ENCODE measurements at places on chromosomes 7 and 10.

GRCh38 chr10:89466599-89467035 lies 52.2 kb downstream of the IFIT5 start:
- no peak for DNase-seq

DNA sequence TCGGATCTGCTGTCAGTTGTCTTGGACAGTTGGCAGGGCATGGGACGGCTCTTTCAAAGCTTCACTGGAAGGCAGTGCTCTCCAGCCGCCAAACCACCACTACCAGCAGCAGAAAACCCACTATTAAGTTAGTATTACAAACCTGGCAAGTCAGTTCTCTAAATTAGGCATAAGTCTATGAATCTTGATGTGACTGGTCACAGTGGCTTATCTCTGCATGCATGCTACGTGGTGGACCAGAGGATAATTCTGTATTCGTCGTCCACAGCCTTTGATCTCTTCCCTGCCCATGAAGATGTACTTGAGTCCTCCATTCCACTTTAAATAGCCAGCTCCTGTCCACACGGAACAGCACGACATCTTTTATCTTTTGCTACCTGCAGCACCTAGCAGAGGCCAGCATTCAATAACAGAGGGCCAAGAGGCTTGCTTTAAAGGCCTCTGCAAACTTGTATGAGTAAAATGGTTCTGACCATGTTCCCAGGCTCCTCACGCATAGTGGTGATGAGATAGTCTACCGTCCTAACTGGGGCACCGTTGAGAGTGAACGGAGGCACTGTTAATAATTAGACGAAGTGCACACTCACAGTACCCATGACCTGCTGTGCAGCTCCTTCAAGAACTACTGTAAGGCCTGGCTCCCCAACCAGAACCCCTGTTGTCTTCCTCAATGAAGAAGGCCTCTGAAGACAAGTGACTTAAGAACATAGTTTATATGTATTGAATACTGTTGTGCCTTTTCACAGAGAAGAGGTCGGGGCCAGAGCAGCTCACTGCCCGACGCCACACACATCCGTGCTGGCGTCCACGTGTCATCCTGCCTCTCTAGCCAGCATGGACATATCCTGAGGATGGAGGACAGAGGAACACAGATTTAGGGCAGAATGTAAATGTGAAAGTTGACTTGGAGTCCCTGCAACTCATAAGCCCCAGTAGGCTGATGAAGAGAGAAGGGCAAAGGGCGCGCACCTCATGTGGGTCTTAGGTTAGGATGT lies 1.0 kb downstream of the GPR146 start:
- DNase-seq: no peak

DNA sequence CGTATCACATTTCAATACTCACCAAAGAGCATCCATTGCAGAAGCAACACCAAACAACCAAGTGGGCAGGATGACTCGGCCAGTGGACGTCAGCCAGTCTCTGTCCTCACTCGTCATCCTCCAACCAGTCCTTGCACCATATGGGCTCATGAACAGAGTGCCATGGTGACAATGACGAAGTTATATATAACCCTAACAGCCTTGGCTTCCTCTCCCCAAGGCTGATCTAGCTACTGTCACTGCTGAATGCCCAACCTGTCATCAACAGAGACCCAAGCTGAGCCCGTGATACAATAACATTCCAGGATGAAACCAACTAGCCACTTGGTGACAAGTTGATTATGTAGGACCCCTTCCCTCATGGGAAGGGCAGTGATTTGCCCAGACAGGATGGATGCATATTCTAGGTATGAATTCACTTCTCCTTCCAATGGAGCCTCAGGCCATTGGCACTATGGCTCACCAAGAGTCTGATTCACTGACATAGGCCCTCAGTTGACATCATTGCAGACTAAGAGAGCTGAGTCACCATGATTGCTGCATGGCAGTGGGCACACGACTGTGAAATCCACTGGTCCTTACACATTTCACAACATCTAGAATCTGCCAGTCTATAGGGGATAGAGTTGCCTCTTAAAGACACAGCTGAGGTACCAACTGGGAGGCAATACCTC lies 26.3 kb upstream of the PPIF start:
- DNase-seq: no peak

DNA sequence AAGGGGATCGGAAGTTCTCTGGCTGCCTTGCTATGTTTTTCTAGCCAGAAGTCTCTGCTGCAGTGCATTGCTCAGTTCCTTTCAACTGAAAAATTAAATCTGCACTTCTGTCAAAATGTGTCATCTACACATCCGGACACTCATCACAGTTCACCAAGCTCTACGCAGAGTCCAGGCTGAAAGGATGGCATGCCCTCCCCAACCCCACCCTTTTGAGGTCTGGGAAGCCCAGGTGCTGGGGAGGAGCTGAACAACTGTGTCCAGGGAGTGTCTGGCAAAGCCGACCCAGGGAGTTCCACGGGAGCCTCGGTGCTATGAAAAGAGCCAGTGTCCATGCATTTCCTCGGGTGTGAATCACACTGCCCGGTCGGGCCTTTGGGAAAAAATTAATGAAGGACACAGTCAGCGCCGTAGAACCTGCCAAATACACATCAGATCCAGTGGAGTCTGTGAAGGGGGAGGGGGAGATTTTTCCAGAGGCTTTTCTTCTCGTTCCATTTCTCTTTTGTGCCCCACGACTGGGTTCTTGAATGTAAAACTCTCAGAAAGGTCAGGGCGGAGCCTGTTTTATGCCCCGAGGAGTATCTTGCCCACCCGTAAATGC lies 757 bp upstream of the PALS2 start:
- DNase-seq: no peak

- no peak for DNase-seq
Observed at GRCh38 chr7:71682181-71682580, 550.2 kb downstream of the GALNT17 start.

DNA sequence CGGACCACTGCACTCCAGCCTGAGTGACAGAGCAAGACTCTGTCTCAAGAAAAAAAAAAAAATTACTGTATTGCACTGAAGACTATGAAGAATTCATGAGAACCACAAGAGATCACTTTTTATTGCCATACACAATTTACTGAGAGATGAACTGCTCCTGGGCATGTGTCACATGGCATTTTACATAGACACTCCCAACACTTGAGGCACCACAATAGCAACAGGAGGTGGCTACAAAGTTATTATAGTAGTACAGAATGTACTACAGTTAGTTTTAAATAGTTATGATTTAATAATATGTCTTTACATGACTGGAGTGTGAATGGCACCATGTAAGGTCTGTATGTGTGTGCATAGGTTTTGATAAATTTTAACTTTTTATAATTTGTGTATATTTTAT lies 70.6 kb downstream of the KMT2E start:
- no peak for DNase-seq

DNA sequence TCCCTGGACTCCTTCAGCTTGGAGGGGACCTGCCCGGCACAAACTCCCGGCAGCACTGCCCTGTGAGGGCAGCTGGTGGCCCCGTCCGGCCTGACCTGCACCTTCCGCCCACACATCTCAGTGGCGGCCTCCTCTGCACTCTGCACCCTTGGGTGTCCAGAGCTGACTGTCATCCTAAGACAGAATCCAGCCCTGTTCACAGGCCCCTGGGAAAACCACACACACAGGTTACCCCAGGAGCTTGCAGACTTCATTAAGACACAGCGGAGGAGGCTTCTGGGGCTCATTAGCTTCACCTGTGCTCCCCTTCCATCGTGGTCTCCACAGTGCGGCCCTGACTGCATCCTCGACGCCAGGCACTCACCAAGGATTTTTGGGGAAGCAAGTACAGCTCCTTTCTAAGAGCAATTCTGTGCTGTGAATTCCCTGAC lies 51.5 kb upstream of the SHH start:
- DNase-seq: no peak

DNA sequence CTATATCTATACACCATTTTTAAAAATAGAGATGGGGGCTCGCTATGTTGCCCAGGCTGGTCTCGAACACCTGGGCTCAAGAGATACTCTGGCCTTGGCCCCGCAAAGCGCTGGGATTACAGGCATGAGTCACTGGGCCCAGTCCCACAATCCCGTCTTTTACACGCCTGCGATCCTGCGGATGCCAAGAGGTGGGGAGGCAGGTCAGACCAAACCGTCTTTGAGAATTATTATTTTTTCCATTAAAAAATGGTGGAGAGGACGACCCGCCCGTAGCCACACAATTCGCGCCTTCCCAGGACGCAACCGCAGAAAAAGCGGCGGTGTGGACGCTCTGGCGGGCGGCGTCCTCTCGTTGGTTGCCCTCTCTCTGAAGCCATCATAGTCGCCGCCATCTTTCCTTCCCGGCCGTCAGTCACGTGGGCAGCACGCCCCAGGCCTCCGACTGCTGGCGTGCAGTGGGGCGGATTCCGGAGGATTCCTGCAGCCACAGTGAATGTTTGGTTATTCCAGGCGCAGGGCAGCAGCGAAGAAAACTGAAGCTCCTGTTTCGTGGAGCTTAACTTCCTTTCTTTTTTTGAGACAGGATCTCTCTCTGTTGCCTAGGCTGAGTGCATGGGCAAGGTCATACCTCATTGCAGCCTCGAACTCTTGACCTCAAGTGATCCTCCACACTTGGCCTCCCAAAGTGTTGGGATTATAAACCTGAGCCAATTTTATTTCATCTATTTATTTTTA lies 9.9 kb upstream of the EPHB4 start:
- peak; percentile 93 for DNase-seq

- DNase-seq: no peak
Observed at GRCh38 chr7:4837803-4838625, 23.8 kb downstream of the PAPOLB start.

DNA sequence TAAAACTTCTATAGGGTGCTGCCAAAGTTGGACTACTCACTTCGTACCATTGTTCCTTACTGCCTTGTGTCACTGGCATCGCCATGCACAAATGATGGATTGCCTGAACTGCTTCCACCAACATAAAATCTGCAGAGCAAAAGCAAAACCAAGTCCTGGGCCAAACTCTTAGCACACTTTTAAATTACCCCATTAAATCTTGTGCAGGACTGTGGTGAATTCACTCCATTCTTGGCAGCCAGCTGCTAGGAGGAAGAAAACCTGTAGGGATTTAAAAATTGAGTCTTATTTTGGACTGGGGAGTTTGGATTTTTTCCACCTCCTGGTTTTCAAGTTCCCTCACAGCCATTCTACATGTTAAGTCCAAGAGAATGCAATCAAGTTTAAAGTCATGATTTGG lies 646.9 kb downstream of the SORCS3 start:
- DNase-seq: no peak

DNA sequence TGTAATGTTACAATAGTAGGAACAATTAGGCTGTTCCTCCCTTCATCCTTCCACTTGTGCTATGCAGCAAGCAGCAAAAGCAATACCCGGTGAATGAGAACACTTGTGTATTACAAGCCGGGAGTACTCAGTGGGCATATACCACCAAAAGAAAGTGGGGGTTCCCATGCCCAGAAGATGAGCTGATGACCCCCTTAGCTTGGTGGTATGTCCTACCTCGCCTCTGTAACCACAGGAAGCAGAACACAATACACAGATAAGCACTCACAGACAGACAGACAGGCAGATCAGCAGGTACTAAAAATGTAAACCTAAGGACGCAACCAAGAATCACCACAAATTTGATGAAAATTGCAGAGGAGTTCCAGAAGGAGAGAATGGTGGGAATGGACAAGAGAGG lies 15.5 kb upstream of the KIF20B start:
- no peak for DNase-seq

DNA sequence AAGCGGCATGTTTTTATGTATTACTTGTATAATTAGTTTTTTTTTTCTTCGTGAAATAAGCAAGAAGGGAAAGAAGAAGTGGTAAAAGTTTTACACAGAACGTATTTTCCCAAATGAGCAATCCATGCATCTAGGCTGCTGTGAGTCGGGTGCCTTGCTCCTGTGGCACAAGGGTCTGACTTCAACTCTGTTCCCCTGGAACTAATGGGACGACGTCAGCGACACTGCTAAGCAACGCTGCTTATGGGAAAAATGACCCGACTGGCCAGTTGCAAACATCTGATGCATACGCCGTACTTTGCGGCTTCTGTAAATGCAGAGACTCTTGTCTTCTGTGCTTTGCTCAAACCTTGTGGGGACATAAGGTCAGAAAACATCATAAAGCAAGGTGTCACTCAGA lies 66.3 kb downstream of the MPP7 start:
- no peak for DNase-seq

- DNase-seq: no peak
Observed at GRCh38 chr10:80166581-80167470, 34.3 kb downstream of the PLAC9 start.

DNA sequence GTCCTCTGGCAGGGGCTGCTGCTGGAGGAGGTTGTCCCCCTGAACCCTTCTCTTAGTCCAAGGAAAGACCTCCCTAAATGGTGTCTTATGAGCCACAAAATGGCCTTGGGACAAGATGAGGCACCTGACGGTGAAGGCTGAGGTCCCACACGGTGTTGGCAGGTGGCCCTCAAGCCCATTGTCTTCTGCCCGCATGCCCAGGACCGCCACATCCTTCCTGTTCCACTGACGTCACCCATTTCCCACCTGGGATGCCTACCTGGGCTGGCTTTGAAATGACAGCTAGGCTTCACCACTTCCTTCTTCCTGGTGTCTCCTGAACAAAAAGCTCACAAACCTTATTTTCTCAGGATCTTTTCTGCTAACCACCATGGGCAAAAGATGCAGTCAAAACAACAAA lies 2.1 kb upstream of the DMBT1 start:
- DNase-seq: no peak

DNA sequence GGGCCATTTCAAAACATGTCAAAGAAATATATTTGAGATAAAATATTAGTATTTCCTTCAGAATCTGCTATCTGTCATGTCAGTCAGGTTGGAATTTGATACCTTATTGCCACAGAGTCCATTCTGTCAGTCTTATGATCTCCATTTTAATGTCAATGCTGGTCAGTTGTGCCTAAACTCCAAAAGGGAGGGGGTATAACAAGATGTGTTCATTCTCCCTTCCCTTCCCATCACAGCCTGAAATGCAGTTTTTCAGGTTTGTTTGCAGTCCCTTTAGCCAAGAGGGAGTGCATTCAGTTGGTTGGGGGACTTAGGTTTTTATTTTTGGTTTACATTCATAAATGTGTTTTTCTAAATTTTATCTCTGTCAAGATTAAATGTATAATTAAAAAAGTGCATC lies 59.8 kb upstream of the INHBA start:
- DNase-seq: no peak

DNA sequence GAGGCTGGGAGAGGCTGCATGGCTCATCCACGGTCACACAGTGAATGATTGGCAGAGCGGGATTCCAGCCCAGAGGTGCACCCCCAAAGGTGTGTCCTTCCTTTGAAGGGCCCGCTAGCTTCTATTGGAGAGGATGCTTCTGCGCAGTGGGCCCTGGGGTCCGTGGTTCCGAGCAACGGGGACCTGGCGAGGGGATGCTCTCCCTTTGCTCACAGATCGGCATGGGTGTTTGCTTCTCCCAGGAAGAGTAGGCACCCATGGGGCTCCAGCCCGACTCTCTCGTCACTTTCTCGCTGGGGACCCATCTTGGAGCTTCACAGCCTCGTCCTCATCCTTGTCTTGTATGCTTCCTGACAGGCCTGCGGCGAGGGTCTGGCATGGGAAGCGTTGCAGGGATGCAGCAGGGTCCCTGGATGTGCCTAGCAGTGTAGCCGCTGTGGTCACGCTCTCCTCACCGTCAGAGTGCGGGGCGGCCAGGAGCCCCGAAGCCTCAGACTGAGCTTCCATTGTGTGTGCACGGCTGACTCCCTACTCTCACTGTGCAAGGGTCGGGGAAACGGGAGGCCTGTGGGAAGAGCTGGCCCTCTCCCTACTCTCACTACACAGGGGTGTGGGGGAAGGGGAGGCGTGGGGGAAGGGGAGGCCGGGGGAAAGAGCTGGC lies 538.5 kb upstream of the FOXK1 start:
- DNase-seq: no peak

All from NCI-H187 (cell line).